A549 treated with CORT108297 at 1 μM for 4 hours (cell line): ENCODE measurements at places on chromosomes 4 and X. TPM values are rescaled to one million over a fixed set of nuclear protein-coding genes. Genes with fewer than 3 reads are reported as not detected.

TDO2 gene
- 0.43 to 1.2 TPM (median 0.90 TPM) in 5 replicates for total RNA-seq

CT45A1 gene
- not detected in 5 replicates for total RNA-seq

CYTL1 gene
- not detected in 5 replicates for total RNA-seq

WNK3 gene
- 0.01 TPM in 2 of 5 replicates, not detected in the others for total RNA-seq
